CD4-positive, alpha-beta memory T cell (primary cell): ENCODE measurements at places on chromosomes 5 and 9.

GRCh38 chr9:4969130-4969529, 15.9 kb upstream of the JAK2 start:
- H3K4me3 ChIP-seq: no peak overlapping the region
- H3K27me3 ChIP-seq: no peaks in the 10 kb centered on the region
- no peak overlapping the region for H3K27ac ChIP-seq
- DNase-seq: no peak
- no peaks in the 10 kb centered on the region for H3K36me3 ChIP-seq

GRCh38 chr5:179485845-179486575, 64.3 kb upstream of the RUFY1 start:
- H3K4me3 ChIP-seq: no peak overlapping the region
- DNase-seq: no peak
- H3K4me1 ChIP-seq: no peaks in the 10 kb centered on the region

DNA sequence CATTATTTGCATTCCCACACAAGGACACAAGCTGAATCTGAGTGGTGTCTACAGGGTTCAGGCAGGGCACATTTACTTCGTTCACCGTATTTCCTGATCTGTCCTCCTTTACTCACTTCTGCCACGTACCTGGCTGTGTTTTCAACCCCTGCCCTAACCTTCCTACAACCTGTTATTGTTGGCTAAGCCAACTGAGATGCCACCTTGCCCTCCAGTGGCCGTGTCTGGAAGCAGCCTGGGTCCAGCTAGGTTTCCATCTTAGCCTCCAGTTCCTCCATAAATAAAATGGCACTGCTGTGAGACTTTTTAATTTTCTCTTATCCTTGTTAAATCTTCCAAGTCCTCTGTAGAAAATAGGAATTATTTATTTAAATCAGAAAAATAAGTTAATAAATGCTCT, 64.8 kb downstream of the ATP10B start:
- no peaks in the 10 kb centered on the region for H3K27me3 ChIP-seq
- H3K4me1 ChIP-seq: no peaks in the 10 kb centered on the region
- H3K27ac ChIP-seq: no peak overlapping the region
- no peaks in the 10 kb centered on the region for H3K36me3 ChIP-seq
- H3K4me3 ChIP-seq: no peak overlapping the region

DNA sequence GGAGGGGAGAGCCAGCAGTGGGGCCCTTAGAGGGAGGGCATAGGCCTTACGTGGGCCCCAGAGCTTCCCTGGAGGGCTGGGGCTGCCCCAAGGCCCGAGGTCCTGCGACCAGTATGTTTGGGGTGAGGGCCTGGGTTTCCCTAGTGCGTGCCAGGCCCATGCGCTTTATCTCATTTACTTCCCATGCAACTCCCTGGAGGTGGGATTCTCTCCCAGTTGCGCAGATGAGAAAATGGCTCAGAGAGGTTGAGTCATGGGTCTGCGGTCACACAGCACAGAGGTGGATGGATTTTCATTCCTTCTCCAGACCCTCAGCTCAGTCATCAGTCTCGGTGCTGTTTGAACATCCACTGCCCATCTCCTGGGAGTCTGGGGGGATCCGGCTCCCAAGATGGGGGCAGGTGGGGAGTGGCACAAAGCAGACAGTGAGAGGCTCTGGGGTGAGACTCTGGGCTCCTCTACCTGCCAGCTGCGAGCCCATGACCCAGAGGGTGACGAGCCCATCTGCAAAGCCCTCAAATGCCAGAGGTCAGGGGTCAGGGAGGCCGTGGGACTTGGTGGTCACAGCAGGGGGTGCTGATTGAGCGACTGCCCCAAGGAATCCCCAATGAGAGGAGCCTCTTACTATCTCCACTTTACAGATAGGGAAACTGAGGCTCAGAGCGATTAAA, 171.2 kb downstream of the GAPVD1 start:
- no peak for DNase-seq
- no peaks in the 10 kb centered on the region for H3K4me1 ChIP-seq
- H3K27ac ChIP-seq: no peak overlapping the region
- no peaks in the 10 kb centered on the region for H3K36me3 ChIP-seq
- no peak overlapping the region for H3K4me3 ChIP-seq
- no peaks in the 10 kb centered on the region for H3K27me3 ChIP-seq

- peaks cover 17% of the 10 kb centered on the region for H3K4me1 ChIP-seq
- peaks cover 63% of the 10 kb centered on the region for H3K36me3 ChIP-seq
- H3K4me3 ChIP-seq: no peak overlapping the region
- DNase-seq: no peak
These were observed 189.3 kb downstream of the CDK5RAP2 start for GRCh38 chr9:120390637-120391190.
